Hematopoietic multipotent progenitor cell treated with erythropoietin and hydrocortisone succinate and interleukin-3 and kit ligand, for 6 days (in vitro differentiated cells): ENCODE measurements at places on chromosomes 16 and 17.
A peak's percentile ranks its signal among the peaks of the same experiment; 100 is the strongest.

GRCh38 chr17:2782055-2782454, 14.2 kb upstream of the RAP1GAP2 start:
- DNase-seq = no peak

DNA sequence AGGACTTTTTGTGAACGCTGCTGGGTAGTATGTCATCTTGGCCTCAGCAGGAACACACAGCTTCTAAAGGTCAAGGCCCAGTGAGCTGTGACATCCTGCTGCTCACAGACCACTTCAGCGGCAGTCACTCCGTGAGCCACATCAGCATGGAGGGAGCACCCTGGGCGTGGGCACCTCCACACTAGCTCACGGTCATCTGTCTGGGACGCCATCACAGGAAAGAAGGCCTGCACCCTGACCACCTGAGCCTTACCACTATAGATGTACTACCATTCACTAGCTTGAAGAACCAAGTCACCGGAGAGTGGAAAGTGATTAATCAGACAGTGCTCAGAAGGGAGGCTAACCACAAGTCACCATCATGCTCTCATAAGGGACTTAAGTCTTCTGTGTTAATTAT, 3.3 kb downstream of the AXIN1 start:
- no peak for DNase-seq

DNA sequence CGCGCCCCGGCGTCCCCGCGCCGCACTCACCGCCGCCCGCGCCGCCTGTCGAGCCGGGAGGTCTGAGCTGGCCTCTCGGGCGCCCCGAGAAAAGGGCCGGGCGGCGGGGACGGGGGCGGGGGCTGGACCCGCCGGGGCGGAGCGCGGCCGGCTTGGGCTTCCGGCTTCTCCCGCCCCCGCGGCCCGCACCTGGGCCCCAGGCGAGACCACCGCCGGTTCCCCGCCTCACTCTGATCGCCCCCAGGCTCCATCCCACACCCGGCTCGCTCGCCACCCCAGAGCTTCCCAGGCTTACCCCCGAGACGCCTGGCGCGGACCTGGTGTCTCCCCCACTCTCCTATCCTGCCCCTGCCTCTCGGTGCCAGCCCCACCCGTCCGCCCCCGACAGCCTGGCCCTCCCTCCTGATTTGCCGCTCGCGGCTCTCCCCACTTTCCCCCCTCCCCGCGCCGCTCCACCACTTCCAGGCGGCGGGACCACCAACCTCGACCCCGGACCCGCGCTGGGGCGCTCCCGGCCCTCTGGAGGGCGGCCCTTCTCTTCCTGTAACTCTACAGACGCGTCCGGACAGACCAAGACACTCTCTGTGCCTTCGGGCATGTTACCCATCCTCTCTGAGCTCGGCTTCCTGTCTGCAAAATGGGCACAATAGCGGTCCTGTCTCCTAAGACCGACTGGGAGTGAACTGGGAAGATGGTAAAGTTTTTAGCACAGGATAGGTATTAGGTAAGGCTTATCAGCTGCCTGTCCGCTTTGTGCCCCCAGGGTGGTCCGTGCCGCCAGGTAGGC, at the start of gene LITAF:
Gene LITAF (minus strand): TSS at position 64 of the 787 bp plus-strand sequence. CDS start 30,189 bp downstream, outside the sequence.
- peak; percentile 58 for DNase-seq

GRCh38 chr17:35617505-35617904, 30.4 kb downstream of the AP2B1 start:
- DNase-seq = peak; percentile 7

- DNase-seq = no peak
These were observed 12.2 kb downstream of the AIPL1 start for GRCh38 chr17:6422654-6423241.

DNA sequence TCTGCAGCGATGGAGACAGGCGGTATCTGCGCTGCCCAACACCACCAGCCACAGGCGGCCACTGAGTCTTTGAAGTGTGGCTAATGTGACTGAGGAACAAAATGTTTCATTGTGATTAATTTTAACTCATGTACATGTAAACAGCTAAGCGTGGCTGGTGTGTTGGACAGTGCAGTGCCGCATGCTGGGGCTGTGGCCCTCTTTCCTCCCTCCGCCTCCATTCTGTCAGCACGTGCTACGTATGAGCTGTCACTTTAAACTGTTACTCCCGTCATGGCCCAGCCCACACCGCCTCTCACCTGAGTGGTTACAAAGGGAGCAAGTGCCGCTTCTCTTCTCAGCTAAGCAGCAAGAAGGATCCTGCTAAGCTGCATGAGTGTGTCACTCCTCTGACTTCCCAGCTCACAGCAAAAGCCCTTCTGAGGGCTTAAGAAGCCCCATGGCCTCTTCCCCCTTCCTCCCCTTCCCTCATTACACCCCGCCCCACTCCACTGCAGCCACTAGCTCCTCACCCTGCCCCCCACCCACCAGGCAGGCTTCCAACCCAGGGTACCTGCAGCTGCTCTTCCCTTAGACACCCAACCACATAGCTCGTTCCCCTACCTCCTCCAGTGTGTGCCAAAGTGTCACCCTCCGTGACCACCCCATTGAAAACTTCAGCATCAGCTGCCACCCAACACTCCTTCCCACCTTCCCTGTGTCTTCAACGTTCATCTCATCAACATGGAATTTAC, 15.0 kb downstream of the HASPIN start:
- no peak for DNase-seq

DNA sequence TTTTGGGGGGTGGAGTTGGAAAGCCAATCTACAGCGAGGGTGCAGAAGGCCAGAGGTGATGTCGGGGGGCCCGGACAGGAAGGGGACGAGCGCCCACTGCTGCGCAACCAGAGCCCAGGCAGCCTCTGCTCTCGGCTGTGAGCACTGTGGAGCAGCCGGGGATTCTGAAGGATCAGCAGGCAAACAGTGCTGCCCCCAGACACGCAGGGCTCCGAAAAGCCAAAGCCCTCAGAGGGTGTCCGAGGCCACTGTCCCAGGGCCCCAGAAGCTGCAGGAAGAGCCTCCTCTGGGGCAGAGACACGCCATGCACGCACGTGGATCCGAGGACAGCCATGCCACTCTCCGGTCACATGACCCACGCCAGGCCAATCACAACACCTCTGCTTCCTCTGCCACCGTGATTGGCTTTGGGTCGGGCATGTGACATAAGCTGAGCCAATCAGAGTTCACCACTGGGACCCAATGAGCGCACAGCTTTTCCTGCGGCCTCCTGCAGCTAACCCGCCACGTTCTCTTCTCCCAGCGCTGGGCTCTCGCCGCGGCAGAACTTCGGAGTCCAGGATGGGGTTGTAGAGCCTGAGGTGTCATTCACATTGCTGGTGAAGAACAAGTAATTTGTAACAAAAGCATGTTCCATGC, 40.7 kb downstream of the ACTG1 start:
- DNase-seq = no peak

DNA sequence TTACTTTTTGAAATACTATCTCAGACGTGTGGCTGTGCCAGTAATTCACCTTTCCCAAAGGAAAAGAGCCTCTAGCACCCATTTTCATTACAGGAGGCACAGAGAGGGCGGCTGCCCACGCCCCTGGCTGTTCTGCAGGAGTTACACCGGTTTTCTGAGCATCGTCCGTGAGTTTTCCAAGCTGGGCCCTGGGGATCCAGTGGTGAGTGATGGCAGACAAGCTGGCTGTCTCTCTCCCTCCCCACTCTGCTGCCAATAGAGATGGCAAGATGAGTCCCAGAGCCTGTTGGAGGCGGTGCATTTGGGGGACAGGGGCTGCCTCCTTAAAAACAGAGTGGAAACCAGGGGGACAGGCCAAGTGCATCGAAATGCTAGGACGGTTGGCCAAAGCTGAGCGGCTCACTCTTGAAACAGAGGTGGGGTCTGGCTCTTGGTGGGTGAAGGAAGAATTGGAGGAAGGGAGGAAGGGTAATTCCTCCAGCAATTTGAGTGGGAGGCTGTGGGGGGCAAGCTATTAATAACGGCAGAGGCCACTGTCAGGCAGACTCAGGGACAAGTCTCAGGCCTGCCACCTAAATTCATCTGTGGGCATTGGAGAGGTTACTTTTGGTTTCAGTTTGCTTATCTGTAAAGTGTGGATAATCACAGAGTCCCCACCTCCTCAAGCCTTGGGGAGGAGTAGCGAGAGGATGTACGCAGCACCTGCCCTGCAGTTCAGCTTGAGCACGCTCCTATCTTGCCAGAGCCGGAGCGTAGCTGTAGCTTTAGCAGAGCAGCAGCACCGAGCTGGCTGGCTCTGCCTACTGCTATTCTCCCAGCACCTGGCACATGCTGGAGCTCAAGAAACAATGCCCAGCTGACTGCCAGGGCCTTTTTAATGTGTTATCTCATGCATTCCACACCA, 7.5 kb upstream of the NOS2 start:
- DNase-seq = peak; percentile 74

GRCh38 chr17:79803997-79804855, 7.3 kb upstream of the CBX8 start:
- peak; percentile 46 for DNase-seq

GRCh38 chr17:82687375-82687861, 11.1 kb downstream of the RAB40B start:
- DNase-seq = no peak

DNA sequence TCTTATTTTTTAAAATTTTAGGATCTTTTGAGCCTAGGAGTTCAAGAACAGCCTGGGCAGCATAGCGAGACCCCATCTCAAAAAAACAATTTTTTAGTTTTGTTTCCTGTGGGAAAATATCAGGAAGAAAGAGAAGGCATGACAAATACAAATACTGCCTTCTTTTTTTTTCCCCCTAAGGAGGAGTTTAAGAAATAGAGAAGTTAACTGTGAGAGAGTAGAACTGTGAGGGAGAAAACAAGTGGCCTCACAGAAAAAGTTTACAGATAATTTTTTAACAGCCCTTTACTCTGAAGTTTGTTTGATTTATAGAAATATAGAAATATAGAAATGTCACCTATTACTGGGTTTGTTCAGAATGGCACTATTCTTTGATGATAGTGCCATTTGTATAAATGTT, 21.1 kb downstream of the TTYH2 start:
- peak; percentile 24 for DNase-seq

DNA sequence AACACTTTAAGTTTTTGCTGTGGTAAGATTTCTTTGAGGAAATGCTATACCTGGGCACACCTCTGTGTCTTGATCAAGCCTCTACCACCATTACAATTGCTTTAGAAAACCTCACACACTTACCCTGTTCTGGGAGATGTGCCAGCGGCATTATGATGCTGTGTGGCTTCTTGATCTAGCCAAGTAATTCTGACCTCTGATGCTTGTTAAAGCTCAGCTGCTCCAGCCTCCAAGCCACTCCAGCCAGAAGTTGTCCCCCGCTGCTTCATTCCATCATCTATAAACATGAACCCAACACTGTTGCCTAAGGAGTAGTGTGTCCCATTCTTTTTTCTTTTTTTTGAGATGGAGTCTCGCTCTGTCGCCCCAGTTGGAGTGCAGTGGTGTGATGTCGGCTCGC, 60.1 kb downstream of the CYLD start:
- no peak for DNase-seq

- DNase-seq = peak; percentile 69
These were observed 7.3 kb upstream of the SMIM5 start for GRCh38 chr17:75625813-75626486.

- no peak for DNase-seq
These were observed 69.4 kb upstream of the SMIM36 start for GRCh38 chr17:55580596-55581133.

GRCh38 chr17:77564278-77564920, 394.1 kb upstream of the TNRC6C start:
- DNase-seq = no peak

DNA sequence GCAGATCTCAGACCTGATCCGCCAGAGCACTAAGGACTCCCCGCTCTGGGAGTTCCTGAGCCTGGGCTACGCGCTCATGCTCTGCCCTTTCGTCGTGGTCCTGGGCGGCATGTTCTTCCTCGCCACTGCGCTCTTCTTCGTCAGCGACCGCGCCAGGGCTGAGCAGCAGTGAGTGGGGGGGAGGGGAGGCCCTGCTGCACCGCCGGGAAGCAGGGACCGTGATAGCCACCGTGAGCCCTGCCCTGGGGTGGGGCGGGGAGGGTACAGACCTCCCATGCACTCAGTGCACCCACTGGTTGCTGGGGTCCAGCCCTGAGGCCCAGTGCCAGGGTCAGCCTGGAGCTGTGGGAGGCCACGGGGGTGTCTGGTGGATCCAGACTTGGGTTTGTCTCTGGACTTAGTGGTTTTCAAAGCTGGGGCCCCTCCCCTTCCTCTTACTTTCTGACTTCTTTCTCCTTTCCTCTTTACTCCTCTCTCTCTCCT, 18.9 kb downstream of the MYBBP1A start:
- DNase-seq = no peak

DNA sequence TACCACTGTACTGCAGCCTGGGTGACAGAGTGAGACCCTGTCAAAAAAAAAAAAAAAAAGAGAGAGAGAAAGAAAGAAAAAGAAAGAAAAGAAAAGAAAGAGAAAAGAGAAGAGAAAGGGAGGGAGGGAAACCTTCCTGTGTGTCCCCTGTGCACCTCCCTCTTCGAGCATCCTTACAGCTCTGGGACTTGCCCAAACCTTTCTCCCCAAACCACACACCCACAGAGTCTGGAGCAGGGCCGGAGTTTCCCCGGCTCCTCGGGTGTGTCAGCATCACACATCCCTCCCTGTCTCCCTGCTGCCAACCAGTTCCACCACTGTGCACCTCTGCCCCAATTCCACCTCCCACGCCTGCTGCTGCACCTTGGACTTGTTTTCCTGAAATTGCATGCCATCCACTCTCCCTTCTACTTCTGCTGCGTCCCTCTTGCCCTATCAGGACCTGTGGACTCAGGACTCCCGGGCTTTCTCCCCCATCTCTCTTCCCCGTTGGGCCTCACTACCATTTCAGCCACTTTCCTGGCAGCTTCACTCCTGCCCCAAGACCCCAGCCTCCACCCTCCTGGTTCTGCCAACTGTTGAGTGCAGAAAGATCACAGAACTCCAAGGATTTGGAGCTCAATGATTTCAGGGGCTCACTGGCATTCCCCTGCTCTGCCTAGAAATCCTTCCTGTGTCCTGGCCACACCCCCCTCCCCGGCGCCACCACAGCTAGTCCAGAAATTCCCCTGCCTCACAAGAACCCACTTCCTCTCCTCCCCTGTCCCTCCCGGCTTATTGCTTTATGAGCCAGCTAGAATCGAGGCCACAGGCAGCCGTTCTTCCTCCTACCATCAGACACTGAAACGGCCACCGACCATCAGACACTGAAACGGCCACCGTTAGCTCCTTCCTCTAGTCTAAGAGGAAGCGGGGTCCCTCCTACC, 3.7 kb upstream of the CDK3 start:
- peak; percentile 63 for DNase-seq

DNA sequence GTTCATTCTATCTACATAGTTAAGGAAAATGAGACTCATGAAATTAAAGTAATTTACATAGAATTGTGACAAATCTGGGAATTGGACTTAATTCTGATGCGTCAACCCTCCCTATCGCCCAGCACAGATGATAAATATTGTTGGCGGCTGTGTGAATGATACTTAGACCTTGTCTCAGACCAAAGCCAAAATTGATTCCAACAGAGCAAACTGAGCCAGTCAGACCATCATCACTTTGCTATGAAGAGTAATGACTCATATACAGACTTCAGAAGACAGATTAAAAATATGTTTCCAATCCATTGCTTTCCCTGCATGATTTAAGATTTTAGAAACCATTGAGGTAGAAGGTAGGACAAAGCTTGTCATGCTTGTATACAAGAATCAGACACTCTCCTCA, 1156.7 kb upstream of the CDH8 start:
- no peak for DNase-seq

DNA sequence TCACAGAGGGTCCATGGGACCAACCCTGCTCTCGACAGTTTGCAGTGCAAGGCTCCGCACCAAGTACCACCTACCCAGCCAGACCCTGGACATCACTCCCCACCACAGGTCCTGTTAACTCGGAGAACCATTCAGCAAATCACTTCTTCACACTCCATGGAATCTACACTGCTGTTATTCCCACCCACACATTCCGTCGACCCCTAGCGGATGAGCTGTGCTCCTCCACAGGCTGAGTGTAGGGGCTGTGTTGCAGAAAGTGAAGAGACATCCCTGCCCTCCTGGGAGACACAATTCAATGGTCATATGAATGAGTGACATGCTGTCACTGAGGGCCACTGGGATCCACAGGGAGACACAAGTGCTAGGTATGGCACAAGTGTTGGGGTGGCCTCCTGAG, 27.5 kb downstream of the MPG start:
- no peak for DNase-seq
